ENCODE measurements at places on chromosomes 16 and 17.
A peak's percentile ranks its signal among the peaks of the same experiment; 100 is the strongest.

GRCh38 chr16:19717314-19717713 is 713 bp downstream of the KNOP1 start:
- no peak for DNase-seq

GRCh38 chr17:43759836-43760235 is 1.2 kb upstream of the SOST start:
- DNase-seq: no peak

DNA sequence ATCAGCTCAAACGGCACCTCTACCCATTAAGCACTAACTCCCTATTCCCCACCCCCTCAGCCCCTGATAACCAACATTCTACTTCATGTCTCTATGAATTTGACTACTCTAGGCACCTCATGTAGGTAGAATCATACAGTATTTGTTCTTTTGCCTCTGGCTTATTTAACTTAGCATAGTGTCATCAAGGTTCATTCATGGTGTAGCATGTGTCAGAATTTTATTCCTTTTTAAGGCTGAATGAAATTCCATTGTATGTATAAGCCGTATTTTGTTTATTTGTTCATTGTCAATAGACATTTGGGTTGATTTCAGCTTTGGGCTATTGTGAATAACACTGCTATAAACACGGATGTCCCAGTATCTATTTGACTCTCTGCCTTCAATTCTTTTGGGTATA is 794.9 kb upstream of the SOX9 start:
- no peak for DNase-seq

DNA sequence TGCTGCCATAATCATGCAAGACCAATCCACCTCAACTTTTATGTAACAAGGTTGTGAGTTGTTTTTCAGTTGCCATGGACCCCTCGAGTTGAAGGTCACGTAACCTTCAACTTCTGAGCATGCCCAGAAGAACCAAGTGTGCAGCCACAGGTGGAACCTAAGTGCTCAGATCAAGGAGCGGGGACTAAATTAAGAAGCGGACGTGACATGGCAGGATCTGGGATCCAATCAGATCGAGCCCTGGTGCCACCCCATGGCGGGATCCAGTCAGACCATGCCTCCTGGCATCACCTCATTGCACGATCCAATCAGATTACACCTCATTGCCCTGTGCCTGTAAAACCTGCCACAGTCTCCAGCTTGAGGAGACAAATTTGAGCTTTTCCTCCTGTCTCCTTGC is 204.5 kb upstream of the CDH5 start:
- no peak for DNase-seq

- no peak for DNase-seq
Observed at GRCh38 chr17:49045376-49045775, 48.2 kb downstream of the IGF2BP1 start.

- DNase-seq: no peak
Observed at GRCh38 chr17:45902892-45903346, 8.6 kb downstream of the MAPT start.

GRCh38 chr17:71224824-71225575 is 895.8 kb upstream of the SOX9 start:
- DNase-seq: no peak

DNA sequence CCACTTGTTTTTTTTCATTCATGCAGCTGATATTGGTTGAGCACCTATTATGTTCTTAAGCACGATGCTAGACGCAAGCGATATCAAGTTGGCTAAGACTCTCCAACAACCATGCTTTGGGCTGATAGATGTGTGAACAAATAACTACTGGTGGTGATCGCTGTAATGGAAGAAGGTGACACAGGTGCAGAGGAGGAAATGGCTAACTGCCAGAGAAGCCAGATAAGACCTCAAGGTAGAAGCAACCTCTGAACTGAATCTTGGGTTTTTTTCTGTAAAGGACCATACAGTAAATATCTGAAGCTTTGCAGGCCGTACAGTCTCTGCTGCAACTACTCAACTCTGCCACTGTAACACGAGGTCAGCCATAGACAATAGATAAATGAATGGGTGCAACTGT is 97.9 kb downstream of the C17orf67 start:
- DNase-seq: no peak

DNA sequence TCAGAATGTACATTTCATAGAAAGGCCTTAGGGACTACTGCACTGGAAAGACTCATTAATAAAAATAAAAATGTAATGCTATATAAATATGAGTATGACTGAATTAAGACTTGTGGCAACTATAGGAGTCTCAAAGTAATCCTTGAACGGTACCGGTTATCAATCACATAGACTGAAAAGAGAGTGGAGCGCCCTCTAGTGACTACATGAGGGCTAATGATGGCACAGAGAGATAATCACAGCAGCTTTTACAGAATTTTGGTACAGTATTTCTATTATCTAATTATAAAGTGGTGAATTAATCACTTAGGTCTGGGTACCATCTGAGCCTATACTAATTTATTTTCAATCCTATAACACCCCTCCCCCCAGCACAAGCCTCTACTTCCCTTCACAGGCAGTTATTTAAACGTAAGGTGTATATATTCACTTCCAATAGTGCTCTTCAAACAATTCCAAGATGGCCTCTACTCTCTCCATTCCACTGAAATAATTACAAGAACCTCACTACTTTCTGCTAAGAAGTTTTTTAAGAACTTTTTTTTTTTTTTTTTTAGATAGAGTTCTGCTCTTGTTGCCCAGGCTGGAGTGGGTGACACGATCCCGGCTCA is 40.7 kb upstream of the ANKFY1 start:
- DNase-seq: peak; percentile 54

GRCh38 chr16:15777533-15778203 is 79.2 kb downstream of the MYH11 start:
- no peak for DNase-seq

GRCh38 chr17:29034510-29034909 is 8.4 kb upstream of the PIPOX start:
- DNase-seq: no peak

DNA sequence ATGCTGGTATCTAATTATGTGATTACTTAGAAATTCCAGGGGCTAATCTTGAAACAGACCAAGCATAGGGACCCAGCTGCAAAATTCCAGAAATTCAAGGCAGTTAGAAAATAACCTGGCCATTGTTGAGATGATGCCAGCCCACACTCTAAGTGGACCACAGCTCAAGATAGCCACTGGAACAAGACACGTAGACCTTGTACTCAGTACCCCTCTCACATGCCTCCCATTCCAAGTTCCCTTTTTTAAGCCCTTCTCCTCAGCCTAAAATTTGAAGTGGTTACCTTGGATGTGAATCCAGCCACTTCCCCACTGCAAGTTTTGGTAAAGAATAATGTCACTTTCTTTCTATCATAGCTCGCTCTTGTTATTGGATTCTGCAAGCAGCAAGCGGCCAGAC is 4.1 kb upstream of the ZNF19 start:
- DNase-seq: no peak

GRCh38 chr17:29138971-29139691 is 41.1 kb downstream of the MYO18A start:
- no peak for DNase-seq

DNA sequence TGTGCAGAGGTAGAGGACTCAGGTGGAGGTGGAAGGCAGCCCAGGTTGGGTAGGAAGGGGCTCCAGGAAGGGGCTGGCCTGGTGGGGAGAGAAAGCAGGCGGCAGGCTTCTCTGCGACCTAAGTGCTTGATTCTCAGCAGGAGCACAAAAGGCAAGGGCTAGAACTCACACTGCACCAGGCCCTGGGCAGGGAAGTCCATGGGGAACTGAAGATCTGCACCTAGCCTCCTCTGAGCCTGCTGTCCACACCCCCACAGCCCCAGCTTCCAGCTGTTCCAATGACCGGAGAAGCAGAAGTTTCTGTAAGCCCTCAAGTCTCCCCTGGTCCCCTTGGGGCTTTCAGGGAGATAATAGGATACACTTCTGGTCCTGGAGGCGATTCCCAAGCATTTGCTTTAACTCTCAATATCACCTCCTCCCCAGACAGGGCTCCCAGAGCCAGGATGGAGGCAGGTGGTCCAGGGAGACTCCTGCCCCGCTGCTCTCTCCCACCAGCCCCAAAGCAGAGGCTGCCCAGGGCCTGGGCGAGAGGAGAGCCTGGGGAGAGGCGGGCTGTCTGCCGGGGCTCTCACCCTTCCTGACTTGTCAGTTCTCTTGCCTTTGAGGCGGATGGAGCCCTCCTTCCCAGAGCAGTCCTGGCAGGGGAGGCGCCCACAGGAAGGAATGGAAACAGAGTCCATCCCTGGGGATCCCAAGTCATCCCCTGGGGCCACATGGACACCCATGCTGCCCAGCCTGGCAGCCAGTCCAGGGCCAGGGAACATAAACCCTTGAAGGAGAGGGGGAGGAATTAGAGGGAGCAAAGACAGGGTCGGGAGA is 126.0 kb downstream of the RBFOX3 start:
- DNase-seq: no peak

DNA sequence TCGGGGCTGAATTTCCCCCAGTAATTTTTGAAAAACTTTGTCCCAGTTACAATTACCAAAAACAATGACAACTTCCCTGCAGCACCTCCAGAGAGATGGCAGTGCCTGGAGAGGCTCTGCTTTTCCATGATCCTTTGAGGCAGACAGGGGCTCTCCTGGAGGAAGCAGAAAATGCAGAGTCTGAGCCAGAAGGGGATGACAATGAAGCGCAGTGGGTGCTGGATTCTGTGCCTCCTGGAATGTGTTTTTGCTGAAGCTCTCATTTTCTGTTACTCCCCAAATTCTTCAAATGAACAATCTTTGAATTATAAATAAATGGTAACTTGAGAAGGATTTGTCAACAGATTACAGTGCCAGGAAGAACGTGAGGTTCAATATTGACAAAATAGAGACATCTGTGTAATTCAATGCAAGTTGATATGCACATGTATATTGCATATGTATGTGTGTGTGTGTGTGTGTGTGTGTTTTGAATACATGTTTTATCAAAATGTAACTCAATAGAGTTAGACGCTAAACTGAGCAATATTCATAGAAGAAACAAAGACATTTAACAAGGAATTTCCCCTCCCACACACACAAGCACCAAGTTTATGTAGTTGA is 9.7 kb upstream of the RUSF1 start:
- DNase-seq: no peak

- DNase-seq: peak; percentile 33
Observed at GRCh38 chr17:73645050-73645871, 1.0 kb upstream of the SDK2 start.

GRCh38 chr16:10617662-10618420 is 37.4 kb upstream of the EMP2 start:
- no peak for DNase-seq

DNA sequence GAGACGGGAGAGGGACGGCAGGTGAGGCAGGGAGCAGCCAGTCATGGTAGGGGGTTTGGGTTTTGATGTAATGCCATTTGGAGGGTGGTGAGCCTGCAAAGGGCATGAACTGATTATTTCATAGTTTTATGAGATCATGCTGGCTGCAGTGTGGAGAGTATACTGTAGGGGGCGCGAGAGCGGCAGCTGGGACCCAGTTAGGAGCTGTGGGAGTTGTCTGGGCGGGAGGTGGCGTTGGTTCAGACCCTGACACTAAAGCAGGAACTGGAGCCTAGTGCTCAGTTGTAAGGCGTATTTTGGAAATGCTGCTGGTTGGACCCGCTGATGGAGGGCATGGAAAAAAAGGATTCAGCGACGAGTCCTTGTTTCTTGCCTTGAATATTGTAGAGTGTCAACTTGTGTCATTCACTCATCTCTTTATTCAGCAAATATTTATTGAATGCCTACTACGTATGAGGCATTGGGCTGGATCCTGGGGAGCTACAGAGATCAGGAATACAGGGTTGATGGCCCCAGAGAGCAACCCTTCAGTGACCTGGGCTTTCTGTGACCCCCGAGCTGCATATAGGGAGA is 23.7 kb upstream of the KDM8 start:
- DNase-seq: peak; percentile 79

- DNase-seq: no peak
Observed at GRCh38 chr17:68248199-68248825, 469 bp downstream of the AMZ2 start.
